Smooth muscle cell of bladder (primary cell): ENCODE measurements at places on chromosomes 1 and 21. TPM values are rescaled to one million over a fixed set of nuclear protein-coding genes. Genes with fewer than 3 reads are reported as not detected.

Gene SERTAD4
- 0.43 and 0.46 TPM in 2 replicates for total RNA-seq

Gene TLR5
- under 0.01 and 0.14 TPM in 2 replicates for total RNA-seq

Gene SIM2
- total RNA-seq = under 0.01 and 0.09 TPM in 2 replicates

Gene PDE9A
- total RNA-seq = 3.5 and 6.0 TPM in 2 replicates

Gene CNIH3
- 3.6 and 6.8 TPM in 2 replicates for total RNA-seq

Gene TFF2
- total RNA-seq = not detected in 2 replicates

Gene YIPF1
- 28.7 and 32.4 TPM in 2 replicates for total RNA-seq

Gene MYOM3
- 0.09 TPM in 1 of 2 replicates, not detected in the other for total RNA-seq
